ENCODE measurements at places on chromosomes 6 and 20. TPM values are rescaled to one million over a fixed set of nuclear protein-coding genes. Genes with fewer than 3 reads are reported as not detected.

- peak; percentile 51 for DNase-seq
Observed at GRCh38 chr20:38187517-38187916, 22.4 kb upstream of the TGM2 start.

DNA sequence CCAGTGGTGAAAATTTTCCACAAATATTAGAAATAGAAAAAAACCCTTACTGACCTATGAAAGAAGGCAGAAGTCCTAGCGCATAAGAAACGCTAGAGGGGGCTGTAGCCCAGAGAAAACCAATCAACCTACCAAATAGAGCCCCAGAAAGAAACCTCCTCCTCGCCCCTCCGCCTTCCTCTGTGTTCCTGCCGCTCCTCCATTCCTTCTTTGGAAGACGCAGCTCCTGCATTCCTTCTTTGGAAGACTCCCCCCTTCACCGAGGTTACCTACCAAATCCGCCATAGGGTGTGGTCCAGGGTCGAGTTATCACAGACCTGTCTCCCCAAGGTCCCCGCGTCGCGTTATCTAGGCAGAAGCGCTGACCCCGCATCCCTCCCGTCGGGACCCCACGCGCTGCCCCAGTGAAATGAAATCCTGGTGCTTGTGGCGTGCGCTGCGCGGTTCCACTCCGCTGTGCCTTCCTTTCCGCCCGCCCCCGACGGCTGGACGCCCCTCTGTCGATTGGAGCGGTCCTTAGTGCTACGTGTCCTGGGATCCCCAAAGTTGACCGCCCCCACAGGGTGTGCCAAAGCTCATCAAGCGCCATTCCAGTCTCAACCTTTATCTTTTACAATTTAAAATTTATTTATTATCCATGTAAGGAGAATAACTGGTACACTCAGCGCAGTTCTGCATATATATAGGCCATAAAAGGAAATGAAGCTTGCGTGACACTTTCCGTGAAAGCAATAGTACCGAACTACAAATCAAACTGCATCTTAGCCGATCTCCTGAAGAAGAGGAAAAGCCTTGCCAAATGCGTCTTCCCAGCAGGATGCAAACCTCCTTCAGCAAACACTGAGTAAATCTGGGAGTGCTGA is 13.0 kb downstream of the RPP21 start:
- no peak for DNase-seq

GRCh38 chr6:31210123-31210522 is 39.6 kb upstream of the POU5F1 start:
- DNase-seq: no peak

DNA sequence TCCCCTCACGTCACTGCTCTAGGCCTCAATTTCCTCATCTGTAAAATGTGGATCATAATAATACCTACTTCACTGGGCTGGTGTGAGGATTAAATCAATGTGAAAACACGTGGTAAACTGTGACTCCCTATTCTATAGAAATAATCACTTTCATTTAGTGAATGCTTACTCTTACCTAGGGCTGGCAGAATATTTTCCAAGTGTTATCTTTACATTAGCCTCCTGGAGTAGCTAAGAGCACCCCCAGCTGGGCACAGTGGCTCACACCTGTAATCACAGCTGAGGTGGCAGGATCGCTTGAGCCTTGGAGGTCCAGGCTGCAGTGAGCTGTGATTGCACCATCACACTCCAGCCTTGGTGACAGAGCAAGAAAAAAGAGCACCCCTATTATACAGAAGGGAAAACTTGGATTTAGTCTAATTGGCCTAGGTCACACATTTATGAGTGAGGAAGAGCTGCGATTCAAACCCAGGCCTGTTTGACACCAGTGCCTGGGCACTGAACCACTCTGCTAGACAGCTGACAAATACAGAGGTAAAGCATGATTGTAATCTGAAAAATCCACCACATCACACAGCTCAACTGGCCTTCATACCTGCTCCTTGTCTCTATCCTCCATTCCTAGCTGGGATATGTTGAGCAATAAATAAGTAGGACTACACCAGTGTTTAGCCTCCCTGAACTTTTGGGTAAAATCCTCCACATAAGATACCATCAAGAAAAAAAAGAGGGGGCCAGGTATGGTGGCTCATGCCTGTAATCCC is 1.4 kb upstream of the SNTA1 start:
- DNase-seq: no peak

DNA sequence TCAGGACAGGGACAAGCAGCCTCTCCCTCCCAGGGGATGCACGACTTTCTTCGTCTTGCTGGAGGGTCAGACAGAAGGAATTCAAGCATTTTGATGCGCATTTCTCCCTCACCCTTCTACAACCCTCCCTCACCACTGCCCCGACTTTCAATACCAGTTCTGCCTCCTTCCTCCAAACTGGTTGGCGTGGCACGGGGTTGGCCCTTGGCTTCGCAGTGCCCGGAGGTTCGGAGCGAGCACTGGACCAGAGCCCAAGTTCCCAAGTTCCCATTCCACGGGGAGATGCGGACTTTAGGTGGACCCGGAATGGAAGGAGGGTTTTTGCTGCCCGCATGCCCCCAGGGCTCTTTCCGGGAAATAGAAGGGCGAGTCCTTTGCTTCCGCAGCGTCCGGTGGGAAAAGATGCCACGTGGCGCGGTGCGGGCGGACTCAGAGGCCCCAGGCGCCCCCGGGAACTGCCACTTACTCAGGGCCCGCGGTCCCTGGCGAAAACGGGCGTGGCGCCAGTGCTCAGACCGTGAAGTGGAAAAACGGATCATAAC is 8.0 kb upstream of the LAMP5 start:
- DNase-seq: no peak

- DNase-seq: no peak
Observed at GRCh38 chr20:60009826-60010616, 51.8 kb downstream of the CDH26 start.

The OPRM1 gene
- total RNA-seq: not detected

The SYTL3 gene
- 4.1 TPM for total RNA-seq

The CALHM4 gene
- total RNA-seq: not detected
